ENCODE measurements at places on chromosomes 12 and 14.
A peak's percentile ranks its signal among the peaks of the same experiment; 100 is the strongest.

- no peak for DNase-seq
Measured at GRCh38 chr14:87148655-87149054, 844.3 kb downstream of the GALC start.

- DNase-seq = no peak
Measured at GRCh38 chr14:59097681-59098080, 90.8 kb upstream of the DAAM1 start.

- DNase-seq = peak; percentile 94
Measured at GRCh38 chr12:49367381-49368239, at the start of gene SPATS2. Gene SPATS2, plus strand, starts transcription at chr12:49367462. Its CDS starts 93,551 bp downstream, at chr12:49461013.

- DNase-seq = peak; percentile 41
Measured at GRCh38 chr14:102949062-102949800, 26.8 kb downstream of the AMN start.

DNA sequence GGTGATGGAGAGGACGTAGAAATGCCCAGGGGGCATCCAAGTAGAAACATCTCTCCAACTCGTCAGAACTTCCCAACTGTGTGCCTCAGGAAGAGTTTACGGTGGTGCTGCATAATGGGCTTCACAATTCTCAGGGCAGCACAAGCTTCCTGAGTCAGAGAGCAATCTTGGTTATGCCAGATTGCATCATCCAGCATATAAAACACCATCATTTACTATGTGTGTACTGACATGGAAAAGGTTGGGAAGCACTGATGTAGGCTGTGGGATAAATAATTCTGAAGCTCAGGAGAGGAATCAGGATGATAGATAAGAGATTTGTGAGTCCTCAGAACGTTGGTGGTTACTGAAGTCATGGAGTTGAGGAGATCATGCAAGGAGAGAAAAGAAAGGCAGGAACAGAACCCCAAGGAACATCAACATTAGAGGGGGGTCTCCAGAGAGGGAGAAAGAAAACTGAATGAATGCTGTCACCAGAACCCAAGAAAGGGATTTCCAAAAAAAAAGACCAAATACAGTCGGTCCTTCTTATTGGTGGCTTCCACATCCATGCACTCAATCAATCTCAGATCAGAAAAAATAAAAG, 4.7 kb upstream of the NCKAP5L start:
- no peak for DNase-seq

- no peak for DNase-seq
Measured at GRCh38 chr14:80627745-80628144, 313.8 kb downstream of the CEP128 start.

- DNase-seq = no peak
Measured at GRCh38 chr14:88154926-88155325, 150.0 kb downstream of the GPR65 start.

DNA sequence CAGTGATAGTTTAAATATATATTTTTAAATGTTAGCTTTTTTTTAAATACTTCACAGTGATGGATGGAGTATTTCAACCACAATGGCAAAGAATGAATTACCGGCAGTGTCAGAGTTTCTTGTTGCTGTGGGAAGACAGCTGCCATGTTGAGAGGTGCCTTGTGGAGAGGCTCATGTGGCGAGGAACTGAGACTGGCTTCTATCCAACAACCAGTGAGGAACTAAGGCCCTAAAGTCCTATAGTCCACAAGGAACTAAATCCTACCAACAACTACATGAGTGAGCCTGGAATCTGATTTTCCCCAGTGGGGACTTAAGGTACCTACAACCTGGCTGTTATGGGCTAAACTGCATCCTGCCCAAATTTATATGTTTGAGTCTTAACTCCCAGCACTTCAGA, 220.2 kb upstream of the PLEKHG7 start:
- DNase-seq = no peak

DNA sequence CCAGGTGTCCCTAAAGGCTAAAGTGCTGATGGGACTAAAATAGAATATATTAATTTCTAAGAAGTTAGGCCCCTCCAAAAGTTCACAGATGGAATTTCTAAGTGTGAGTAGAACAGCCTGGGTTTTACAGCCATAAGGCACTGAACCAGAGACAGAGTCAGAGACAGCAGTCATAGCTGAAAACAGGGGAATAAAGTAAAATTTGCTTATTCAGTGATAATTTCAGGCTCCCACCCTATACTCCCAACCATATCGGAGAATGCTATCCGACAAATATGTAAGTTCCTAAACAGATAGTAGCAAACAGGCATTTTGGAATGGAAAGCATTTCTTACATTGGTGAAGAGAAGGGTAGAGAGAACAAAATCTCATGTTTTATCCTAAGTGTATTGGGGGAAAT, 45.3 kb downstream of the NAA25 start:
- no peak for DNase-seq

GRCh38 chr12:130977046-130977742, 23.5 kb downstream of the ADGRD1 start:
- DNase-seq = no peak

DNA sequence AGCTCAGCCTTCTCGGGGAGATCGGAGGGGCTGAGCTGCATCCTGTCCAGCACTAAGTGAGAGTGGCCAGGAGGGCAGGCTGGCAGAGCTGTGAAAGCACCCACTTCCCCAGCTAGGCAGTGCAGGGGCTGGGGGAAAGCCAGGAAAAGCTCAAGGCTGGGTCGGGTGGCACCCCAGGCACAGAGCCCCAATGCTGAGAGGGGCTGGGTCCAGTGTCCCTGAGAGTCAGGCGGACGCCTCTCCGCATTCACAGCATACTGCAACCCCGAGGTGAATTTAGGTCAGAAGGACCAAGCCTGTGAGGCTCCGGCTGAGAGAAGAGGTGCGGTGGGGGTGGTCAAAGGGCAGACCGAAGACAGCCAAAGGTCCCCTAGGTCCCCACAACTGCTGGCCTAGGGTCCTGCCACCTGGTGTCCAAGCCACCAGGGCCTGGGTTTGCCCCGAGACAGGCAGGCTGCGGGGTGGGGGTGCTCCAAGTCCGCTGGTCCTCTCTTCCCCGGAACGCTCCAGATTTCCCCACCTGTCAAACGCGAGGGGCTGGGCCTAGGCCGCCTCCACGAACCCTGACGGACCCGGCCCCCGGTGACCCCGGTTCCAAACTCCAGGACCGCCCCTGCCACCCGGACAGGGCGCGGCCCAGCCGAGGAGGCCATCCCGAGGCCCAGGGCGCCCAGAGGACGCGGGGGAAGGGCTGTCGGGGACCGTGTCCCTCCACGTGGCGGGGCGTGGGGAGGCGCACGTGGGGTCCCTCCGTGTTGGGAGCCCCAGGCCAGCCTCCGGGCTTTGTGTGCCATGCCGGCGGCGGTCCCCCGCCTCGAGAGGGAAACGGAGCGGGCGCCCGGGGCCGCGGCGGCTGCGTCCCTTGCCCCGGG, 527 bp downstream of the CAMKK2 start:
- DNase-seq = peak; percentile 55

DNA sequence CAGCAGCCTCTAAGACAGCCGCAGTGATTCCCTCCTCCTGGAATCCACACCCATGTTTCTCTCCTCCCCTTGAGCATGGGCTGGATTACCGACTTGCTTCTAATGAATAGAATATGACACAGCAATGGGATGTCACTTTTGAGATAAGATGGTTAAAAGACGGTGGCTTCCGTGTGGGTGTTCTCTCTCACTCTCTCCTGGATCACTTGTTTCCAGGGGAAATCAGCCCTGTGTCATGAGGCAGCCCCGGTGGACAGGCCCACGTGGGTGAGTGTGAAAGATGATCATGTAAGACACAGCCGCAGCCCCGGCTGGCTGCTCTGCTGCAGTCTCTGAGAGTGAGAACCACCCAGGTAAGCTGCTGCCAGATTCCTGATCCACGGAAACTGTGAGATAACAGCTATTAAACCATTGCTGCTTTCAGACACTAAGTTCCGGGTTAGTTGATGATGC, 10.7 kb downstream of the MOAP1 start:
- DNase-seq = no peak

GRCh38 chr12:6791931-6792520, 2.7 kb downstream of the CD4 start:
- no peak for DNase-seq

DNA sequence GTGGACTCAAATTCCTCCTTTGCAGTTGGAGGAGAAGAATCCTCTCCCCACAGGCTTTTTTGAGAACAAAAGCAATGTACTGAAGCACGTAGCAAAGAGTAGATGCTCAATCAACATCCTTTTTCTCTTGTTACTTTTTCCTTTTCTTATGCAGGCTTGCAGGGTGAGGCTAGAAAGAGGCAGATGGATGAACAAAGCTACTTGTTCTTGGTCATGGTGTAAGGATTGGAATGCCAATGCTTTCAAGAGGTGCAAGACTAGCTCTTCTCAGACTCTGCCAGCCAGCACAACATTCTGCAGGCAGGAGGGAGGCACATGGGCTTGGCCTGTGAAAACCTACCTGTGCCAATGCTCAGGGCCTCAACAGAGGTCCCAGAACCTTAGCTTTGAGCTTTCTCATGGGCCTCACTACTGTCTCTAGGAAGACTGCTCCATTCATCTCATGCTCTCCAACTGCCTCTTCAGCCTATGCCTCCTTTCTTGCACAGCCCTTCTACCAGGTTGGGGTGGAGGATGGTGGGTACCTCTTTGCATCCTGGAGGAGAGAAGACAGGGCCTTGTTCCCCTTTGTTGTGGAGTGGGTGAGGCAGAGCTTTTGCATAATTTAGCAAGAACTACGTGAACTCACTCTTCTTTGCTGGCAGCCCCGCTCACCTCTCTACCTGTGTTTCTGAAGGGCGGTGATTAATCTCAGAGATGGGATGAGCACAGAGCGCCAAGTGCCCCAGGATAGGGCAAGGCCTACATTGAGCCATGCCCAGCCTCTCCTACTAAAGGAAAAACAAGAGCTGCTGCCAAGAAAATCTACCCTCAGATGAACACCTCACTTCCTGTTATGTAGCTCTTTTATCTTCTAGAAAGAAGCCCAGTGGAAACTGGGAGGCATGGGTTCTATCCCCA, 1119.7 kb downstream of the VRK1 start:
- no peak for DNase-seq

DNA sequence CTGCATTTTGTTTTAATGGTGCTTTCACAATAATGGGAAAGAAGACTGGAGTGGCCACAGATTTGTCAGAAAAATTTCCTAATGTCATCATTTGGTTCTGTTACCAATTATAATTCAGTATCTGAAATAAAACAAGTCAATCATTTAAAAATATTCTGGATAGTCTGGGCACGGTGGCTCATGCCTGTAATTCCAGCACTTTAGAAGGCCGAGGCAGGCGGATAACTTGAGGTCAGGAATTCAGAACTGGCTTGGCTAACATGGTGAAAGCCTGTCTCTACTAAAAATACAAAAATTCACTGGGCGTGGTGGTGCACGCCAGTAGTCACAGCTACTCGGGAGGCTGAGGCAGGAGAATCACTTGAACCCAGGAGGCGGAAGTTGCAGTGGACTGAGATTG, 4.0 kb upstream of the LIMA1 start:
- DNase-seq = no peak

- DNase-seq = peak; percentile 52
Measured at GRCh38 chr12:12705838-12706520, 10.0 kb upstream of the GPR19 start.

DNA sequence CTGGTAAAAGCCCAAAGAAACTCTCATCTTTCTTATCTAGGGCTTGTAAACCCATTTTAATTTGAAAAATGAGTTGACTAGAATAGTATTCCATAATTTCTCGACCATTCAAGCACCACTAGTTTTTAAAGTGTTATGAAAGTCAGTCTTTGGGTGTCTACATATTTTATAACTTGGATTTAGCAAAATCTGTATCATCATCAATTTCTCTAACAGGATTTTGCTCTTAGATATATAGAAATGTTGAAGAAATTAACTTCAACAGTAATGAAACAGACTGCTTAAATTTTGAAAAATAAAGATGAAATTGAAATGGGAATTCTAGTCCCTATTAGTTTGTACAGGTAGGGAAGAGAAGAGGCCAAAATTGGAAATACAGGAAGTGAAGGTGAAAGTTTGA, 32.8 kb downstream of the MSRB3 start:
- DNase-seq = no peak

- no peak for DNase-seq
Measured at GRCh38 chr14:33451211-33451610, 499.7 kb downstream of the EGLN3 start.

DNA sequence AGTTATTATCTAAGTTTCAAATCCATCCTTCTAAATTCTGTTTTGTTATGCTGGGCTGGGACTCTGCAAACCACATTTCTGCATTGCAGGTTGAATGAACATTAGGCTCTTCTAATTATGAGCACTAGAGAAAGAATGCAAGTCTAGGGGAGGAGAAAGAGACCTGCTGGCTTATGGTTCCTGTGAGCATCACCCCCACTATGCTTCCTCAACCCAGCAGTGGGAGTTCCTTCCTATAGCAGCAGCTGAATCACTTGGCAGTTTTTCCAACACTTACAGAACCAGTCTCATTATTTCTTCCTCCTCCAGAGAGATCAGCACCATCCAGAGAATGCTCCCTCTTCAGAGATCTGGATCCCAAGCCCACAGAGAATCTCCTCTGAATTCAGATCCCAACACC, 297.7 kb upstream of the CLEC14A start:
- no peak for DNase-seq

GRCh38 chr14:21072031-21072473, 1.9 kb downstream of the ARHGEF40 start:
- no peak for DNase-seq

Data from mucosa of descending colon (tissue), 3 donors.